Kidney capillary endothelial cell (primary cell): ENCODE measurements at places on chromosomes 16 and 17.
A peak's percentile ranks its signal among the peaks of the same experiment; 100 is the strongest.

GRCh38 chr17:59842901-59843652 is 49.7 kb downstream of the TUBD1 start:
- DNase-seq: peak; percentile 61

DNA sequence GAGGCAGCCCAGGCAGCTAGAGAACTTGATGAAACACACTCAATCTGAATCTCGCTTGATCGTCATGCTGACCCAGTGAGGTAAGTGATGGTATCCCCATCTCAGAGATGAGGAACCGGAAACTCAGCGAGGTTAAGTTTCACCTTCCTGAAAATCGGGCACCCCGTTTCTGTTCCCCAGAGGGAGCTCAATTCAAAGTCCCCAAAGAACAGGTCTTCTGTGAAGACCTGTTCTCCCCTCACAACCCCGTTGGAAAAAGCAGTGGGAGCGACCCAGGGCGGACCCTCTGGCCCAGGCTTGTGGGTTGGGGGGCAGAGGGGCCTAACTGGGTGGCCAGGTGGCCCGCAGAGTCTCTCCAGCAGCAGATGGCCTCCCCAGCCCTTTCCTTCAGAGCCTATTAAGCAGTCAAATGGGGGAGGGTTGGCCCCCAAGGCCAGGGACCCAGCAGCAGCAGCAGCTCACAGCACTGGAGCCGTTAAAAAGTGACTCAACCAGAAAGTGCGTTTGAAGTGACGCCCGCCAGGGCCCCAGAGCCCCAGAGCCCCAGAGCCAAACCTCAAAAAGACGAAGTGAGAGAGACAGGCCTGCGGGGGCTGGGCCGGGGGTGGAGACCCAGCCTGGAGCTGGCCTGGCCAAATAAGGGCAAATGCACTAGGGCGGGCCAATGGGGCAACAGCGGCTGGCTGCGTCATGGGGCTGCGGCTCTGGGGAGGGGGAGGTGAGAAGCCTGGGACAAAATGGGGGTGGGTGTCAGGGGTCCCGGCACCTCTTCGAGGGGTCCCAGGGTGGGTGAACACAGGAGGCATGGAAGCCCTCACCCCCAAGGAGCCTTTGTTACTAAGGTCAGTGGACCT is 9.2 kb upstream of the TSPOAP1 start:
- no peak for DNase-seq

DNA sequence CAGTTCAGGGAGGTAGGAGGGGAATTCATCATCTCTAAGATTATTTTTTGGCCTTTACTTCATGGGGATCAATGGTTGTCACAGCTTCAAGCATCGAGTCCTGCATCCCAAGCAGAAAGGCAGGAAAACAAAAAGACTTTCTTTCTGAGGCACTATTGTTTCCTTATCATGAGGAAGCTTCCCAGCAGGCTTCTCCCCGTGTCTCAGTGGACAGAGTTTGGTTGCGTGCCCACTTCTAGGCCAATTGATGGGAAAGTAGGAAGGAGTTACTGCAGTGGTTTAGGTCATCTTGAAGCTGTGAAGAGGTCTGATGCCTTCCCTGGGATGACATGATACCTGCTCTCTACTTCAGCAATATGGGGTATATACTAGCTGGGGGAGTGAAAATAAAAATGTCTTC is 175.3 kb upstream of the CDH13 start:
- DNase-seq: no peak

DNA sequence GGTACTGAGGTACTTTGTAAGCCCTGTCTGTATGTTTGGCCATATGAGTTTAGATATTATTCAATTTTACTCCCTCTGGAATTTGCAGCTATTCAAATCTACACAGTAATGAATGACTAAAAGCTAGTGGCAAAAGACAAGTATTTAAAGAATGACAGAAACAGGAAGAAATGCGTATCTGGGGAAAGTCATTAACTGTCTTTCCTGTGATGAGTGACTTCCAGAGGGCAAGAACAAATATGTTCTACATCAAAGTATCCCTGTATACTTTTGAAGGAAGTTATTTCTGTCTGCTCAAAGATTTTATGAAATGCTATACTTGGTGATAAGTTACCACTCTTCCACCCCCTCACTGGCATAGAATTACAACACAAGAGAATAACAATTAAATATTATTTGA is 489.3 kb upstream of the SOX9 start:
- DNase-seq: no peak

DNA sequence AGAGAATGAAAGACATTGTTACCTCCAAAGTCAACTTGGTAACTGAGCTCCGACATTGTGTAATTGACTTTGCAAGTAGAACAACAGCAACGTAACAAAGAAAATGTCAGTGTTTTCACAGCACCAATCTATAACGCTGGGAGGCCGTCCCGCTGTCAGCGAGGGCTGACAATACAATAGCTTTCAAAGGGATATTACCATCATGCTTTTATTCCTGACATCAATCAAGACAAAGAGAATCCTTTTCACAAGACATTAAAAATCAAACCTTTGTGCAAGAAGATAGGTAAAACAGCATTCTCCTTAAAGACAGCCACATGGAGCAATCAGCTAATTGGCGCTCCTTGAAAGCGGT is 6.2 kb downstream of the ZNF423 start:
- DNase-seq: no peak

DNA sequence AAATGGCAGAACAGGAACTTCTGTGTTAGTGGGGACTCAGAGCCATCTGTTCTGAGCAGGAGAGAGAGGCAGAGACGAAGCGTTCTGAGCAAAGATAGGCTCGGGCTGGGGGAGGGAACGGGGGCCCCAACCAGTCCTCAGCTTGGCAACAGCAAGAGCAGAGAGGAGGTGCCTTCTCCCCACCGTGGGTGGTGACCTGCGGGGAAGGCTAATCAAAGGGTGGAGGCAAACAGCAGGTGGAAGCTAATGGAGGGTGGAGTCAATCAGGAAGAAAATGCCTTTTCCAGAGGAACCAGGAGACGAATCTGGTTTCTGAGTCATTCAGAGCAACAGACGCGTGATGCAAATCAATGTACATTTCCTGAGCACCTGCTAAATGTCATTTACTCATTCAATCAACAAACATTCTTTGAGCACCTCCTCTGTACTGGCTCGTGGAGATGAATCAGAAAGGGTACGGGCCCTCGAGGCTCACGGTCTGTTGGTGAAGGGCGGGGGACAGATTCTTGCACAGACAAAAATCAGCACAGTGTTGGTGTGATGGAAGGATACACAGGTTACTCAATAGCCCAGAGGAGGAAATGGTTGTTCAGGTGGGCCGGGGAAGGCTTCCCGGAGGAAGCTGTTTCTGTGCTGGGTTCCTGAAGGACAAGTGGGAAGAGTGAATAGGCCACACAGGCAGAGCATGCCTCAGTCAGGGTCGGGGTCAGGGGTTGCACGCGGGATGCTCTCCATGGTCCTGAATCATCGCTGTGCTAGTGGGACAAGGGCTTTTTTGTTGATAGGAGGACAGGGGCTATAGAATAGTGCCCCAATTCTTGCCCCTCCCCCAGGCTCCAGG is 5.7 kb upstream of the SPNS2 start:
- DNase-seq: no peak

DNA sequence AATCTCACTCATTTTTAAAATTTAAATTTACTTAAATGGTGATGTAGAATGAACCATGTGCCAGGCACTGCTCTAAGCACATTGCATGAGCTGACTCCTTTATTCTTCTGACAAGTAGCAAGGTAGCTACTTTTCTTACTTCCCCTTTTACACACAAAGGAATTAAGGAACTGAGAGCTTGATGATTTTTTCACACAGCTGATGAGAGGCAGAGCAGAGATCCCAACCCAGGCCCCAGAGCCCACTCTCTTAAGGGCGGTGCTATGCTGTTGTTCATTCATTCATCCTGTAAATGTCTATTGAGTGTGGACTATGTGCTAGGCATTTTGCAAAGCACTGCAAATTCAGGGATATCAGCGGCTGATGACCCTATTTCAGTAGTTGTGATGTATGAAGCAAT is 17.9 kb downstream of the SEC14L5 start:
- no peak for DNase-seq

- DNase-seq: no peak
These were observed 29.7 kb upstream of the CDC42EP4 start for GRCh38 chr17:73341350-73342049.

DNA sequence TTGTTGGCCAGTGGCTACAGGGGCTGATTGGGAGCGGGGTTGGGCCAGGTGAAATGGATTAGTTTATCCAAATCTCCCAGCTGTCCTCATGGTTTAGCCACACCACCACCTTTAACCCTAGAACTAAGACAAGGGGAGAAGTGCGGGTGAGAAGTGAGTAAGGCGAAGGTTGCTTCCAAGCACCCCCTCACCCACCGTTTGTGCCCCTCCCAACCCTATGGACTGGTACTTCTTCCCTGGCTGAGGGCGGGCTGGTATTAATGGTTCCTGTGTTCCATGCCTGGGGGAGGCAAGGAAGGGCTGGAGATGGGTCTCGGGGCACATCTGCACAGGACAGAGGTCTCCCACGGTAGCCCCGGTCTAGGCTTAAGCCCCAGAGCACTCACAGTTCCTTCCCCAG is 25.1 kb downstream of the NT5M start:
- no peak for DNase-seq

DNA sequence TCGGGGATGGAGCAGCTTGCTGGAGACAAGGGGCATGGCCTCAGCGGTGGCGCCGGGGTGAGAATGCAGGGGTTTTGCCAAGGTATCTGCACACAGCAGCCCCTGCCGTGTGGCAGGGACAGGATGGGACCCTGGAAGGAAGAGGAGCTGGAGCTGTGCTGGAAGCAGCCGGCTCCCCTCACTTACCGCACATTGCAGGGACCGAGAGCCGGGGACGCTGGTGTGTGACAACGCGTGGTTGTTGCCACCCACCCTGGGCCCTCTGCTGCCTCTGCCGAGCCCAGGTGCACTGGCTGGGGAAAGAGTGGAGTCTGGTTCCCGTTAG is 3.0 kb downstream of the NUBP2 start:
- no peak for DNase-seq

DNA sequence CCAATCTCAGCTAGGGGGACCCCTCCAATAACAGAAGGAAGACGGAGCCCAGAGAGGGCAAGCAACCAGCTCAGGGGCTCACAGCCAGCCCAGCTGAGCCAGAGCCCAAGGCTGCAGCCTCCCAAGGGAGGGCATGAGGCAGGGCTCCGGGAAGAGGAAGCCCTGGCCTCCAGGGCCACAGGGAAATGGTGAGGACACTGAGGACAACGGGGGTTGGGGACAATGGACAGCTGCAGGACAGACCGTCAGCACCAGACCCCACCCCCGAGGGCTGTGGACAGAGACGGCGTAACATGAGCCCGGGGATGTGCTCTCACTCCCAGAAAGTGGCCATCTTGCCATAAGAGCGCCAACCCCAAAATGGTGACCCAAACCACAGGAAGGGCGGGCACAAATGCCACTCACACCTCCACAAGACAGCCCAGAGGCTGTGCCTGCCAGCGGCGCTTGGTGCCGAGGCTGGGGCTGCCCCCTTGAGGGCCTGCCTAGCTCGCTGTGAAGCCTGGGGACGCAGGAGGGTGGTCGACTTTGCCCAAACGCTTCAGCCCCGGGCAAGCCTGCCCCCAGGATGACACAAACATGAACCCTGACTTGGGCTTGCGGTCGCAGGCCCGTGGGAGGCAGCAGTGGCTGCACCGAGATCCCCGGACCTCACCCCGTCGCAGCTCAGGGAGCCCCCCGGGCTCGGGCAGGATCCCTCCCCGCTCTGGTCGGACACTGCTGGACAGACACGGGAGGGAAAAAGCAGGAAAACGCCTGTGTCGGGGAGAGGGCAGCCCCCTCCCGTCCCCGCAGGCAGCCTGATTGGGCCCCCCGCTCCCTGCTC is 10.5 kb downstream of the PIMREG start:
- DNase-seq: no peak

DNA sequence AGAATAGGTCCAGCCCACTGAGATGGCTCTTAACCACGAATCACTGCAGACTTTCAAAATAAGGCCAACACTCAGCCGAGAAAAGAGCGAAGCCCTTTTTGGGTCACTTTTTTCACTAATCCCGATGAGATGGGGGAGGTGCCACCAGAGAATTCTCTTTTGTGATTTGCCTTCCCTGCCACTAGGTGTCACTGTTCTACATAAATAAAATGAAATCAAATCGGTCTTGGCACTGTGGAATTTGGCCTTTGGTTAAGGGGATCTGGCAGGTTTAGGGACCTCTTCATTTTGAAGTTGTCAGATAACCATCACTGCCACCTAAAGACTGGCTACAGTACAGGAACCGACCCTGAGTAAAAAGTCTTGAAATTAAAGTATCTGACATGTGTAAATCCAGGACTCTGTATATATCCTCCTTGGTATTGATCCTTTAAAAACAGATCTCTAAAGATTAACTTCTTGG is 147.0 kb downstream of the HS3ST4 start:
- DNase-seq: peak; percentile 54

- DNase-seq: no peak
These were observed 32.1 kb downstream of the WSB1 start for GRCh38 chr17:27326051-27326450.

DNA sequence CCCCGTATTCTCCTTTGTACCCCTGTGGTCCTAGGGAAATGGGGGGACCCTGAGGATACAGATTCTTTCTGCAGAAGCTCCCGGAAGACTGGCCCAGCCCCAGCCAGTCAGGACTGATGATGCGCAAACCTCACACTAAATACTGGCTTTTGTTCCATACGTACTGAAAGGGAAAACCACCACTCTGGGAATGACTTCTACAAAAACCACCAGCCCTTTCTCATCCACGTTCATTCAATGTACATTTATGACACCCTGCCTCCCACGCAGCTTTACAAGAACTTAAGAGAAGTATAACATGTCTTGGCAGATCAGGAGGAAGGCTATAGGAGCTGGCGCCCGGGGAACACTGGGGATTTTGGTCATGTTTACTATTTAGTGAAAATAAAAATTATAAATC is 70.6 kb downstream of the MARCHF10 start:
- DNase-seq: no peak

- peak; percentile 16 for DNase-seq
These were observed 116.9 kb downstream of the TANC2 start for GRCh38 chr17:63082952-63083351.

DNA sequence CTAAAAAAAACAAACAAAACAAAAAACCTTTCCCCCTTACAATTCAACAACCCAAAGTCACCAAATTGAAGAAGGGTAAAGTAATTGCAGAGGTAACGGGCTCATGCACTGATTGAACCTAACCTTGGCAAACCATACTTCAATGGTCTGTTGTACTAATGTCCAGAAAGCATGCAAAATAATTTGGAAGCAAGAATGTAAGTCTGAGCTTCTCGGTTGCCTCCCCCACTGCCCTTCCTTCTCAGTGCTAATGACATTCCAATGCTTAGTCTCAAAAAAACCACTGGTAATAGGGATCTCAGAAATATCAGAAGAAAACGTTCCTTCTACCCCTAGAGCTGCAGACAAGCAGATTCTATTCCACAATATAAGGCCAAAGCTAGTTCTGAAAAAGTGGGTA is 15.8 kb downstream of the KRABD2 start:
- DNase-seq: peak; percentile 36
